ENCODE measurements at places on chromosomes 12 and 14. TPM values are rescaled to one million over a fixed set of nuclear protein-coding genes. Genes with fewer than 3 reads are reported as not detected.

GRCh38 chr12:76919383-76920171, 40.8 kb upstream of the CSRP2 start:
- no peak overlapping the region for H3K4me3 ChIP-seq
- no peak overlapping the region for H3K27ac ChIP-seq
- no peak for DNase-seq

GRCh38 chr14:44960146-44960545, 1.6 kb downstream of the KLHL28 start:
- H3K36me3 ChIP-seq, result peaks cover 23% of the 10 kb centered on the region
- peak overlapping the region; percentile 11 for H3K27ac ChIP-seq
- peaks cover 47% of the 10 kb centered on the region for H3K4me1 ChIP-seq
- no peak for DNase-seq
- H3K4me3 ChIP-seq, result no peak overlapping the region
- H3K27me3 ChIP-seq, result no peaks in the 10 kb centered on the region

DNA sequence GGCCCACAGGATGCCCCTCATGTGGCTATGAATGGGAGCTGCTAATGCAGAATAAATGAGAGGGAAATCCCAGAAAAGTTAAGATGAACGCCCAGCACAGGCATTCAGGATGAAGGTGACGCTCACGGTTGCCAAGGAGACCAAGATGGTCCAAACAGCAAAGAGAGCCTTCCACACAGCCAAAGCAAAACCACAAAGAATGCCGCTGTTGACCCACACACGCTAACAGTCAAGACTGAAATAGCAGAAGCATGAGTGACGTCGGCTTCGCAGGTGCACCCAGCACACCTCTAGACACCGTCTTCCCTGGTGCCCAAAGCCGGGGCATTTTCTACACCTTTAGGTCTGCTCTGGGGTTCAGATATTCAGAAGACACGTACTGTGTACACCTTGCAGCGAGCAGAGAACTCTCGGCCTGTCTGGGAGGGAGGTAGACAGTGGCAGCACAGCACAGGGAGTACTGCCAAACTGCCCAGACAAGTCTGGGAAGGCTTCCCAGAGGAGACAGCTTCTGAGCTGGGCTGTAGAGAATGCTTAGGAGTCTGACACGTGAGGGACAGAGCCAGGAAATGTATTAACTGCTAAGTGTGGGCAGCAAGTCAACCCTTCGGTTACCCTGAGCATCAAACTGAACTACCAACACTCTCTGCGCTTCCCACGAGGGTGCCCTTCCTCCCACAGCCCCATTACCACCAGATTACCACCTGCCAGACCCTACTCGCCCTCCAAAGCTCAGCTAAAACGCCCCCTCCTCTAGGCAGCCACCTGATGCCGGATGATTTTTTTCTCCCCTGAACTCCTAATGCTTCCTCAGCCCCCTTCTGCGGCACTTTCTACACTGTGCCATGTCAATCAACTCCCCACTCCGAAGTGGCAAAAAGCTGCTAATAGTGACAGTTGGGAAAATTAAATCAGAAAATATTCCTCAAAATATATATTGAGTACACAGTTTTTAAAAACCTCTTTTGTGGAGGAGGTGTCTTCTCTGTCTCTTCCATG, 50.1 kb downstream of the CCDC88C start:
- no peaks in the 10 kb centered on the region for H3K27me3 ChIP-seq
- DNase-seq, result peak; percentile 72
- peak overlapping the region; percentile 51 for H3K4me3 ChIP-seq
- H3K4me1 ChIP-seq, result peaks cover 87% of the 10 kb centered on the region
- H3K36me3 ChIP-seq, result peaks cover 29% of the 10 kb centered on the region

TAMALIN gene
- 12.5 TPM for total RNA-seq

DNA sequence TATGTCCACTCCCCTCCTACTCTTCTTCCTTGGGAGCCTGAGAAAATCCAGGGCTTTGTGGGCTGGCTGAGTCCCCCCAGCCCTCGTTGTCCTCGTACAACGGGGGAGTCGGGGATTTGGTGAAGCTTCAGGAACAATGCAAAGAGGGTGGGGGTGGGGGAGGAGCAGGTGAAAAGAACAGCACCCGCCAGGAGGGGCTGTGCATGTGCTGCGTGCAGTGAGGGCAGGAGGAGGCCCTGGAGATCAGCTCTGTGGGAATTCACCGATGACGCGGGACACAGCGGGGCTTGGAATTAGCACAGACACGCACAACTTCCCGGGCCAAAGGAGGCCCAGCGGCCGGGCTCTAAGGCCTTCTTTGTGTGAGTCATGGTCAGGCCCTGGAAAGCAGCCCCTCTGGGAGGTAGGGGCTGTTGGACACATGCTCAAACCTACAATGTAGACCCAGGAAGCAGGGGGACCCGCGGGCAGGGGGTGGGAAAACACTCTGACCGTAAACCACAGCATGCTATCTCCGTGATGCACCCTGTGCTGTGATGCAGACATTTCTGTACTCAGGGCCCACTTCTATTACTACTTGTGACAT, 32.8 kb downstream of the RBM19 start:
- H3K4me3 ChIP-seq, result no peak overlapping the region
- H3K27ac ChIP-seq, result no peak overlapping the region
- H3K36me3 ChIP-seq, result peaks cover 9% of the 10 kb centered on the region
- no peak for DNase-seq

DNA sequence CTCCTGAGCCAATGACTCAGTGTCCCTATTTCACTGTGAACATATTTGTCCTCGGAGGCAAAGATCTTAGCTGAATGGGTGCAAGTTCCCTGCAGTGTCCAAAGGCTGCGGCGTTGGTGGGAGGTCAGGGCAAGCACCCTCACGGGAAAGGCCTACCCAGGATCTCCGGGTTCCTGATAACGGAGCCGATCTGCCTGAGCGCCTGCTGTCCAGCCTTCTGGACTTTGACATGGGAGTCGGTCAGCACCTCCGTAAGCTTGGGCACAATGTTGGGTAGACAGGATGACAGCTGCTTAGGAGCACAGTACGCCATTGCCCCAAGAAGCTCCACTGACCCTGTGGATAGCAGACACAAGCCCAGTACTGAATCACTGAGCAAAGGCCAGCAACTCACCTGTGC, 31.5 kb upstream of the RAB35 start:
- no peak overlapping the region for H3K27ac ChIP-seq
- H3K36me3 ChIP-seq, result peaks cover 45% of the 10 kb centered on the region
- no peak overlapping the region for H3K4me3 ChIP-seq
- H3K27me3 ChIP-seq, result no peaks in the 10 kb centered on the region
- DNase-seq, result no peak
- peaks cover 2% of the 10 kb centered on the region for H3K4me1 ChIP-seq

- no peak overlapping the region for H3K27ac ChIP-seq
- H3K4me1 ChIP-seq, result no peaks in the 10 kb centered on the region
- H3K36me3 ChIP-seq, result no peaks in the 10 kb centered on the region
Observed at GRCh38 chr14:103943673-103944072, 1.3 kb upstream of the RD3L start.

TRHDE gene
- total RNA-seq, result not detected

- H3K4me3 ChIP-seq, result no peak overlapping the region
- H3K4me1 ChIP-seq, result no peaks in the 10 kb centered on the region
- no peaks in the 10 kb centered on the region for H3K27me3 ChIP-seq
- no peaks in the 10 kb centered on the region for H3K36me3 ChIP-seq
- H3K27ac ChIP-seq, result no peak overlapping the region
Observed at GRCh38 chr14:46820291-46820690, 168.7 kb upstream of the RPL10L start.

DNA sequence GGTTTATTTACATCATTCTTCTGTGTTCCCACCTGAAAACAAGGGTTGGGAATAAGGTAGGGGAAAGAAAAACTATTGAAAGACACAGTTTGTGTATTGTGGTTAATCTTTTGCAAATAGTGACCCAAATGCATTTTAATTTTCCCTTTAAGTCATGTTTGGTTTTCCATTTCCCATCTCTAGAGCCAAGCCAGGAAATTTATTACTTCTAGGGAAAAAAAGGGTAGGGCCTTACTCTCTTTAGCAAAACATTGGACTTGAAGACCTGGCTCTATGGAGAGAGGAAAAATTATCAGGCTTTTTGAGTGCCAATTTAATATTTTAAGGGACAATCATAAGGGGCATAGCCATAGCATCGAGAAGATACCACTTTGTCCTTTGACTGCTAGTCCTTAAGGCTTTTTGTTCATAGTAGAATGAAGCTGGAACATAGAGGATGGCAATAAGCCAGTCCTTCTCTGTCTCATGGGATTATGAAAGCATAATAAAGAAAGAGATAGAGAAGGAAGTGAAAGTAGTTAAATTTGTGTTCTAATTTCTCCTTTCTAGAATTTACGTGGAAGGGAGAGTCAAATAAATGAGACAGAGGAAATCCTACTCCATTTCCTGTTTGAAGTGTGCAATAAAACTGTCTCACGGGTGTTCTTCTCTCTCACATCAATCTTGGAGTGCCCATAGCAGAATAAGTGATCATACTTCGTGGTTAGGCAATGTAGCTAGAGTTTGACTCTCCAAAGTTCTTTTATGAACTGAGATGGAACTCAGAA, 50.9 kb upstream of the PPFIA2 start:
- no peak for DNase-seq
- H3K36me3 ChIP-seq, result no peaks in the 10 kb centered on the region
- H3K27me3 ChIP-seq, result no peaks in the 10 kb centered on the region
- no peak overlapping the region for H3K4me3 ChIP-seq
- H3K27ac ChIP-seq, result no peak overlapping the region
- peaks cover 13% of the 10 kb centered on the region for H3K4me1 ChIP-seq

ATG2B gene
- 13.4 TPM for total RNA-seq

- H3K27ac ChIP-seq, result no peak overlapping the region
- H3K36me3 ChIP-seq, result no peaks in the 10 kb centered on the region
- no peaks in the 10 kb centered on the region for H3K4me1 ChIP-seq
- no peak for DNase-seq
- H3K27me3 ChIP-seq, result peaks cover 2% of the 10 kb centered on the region
Observed at GRCh38 chr14:96268431-96269358, 12.7 kb downstream of the BDKRB1 start.

SMOC1 gene
- not detected for total RNA-seq

- DNase-seq, result peak; percentile 66
- H3K27me3 ChIP-seq, result no peaks in the 10 kb centered on the region
- H3K4me1 ChIP-seq, result no peaks in the 10 kb centered on the region
- H3K4me3 ChIP-seq, result no peak overlapping the region
- H3K36me3 ChIP-seq, result no peaks in the 10 kb centered on the region
Observed at GRCh38 chr12:119060847-119061796, 79.8 kb downstream of the SRRM4 start.

- DNase-seq, result no peak
- no peak overlapping the region for H3K4me3 ChIP-seq
- no peaks in the 10 kb centered on the region for H3K36me3 ChIP-seq
- no peak overlapping the region for H3K27ac ChIP-seq
Observed at GRCh38 chr14:32559048-32559447, 229.9 kb downstream of the AKAP6 start.

ACSS3 gene
- not detected for total RNA-seq

GRCh38 chr14:80784820-80785219, 156.7 kb downstream of the CEP128 start:
- H3K4me3 ChIP-seq, result no peak overlapping the region
- no peak for DNase-seq
- peaks cover 18% of the 10 kb centered on the region for H3K36me3 ChIP-seq
- no peaks in the 10 kb centered on the region for H3K27me3 ChIP-seq

DNA sequence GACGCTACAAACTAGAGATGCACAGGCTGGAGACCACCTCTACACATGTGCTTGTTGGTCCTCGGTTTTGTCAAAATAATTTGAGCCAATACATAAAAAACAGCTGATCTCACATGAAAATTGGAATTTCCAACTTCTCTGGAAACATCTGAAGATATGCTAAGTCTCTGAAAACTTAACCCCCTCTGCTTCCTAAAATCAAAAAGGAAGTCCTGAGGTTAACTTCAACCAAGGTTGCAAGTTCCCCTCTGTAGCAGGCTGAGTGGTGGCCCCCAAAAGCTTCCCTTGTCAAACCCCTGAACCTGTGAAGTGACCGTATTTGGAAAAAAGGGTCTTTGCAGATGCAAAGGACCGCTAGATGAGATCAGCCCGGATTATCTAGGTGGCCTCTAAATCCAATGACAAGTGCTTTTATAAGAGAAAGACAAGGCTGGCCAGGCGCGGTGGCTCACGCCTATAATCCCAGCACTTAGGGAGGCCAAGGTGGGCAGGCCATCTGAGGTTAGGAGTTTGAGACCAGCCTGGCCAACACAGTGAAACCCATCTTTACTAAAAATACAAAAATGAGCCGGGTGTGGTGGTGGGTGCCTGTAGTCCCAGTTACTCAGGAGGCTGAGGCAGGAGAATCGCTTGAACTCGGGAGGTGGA, 32.0 kb upstream of the VPS37B start:
- H3K4me3 ChIP-seq, result no peak overlapping the region
- H3K27me3 ChIP-seq, result no peaks in the 10 kb centered on the region
- peak overlapping the region; percentile 50 for H3K27ac ChIP-seq
- no peak for DNase-seq
- H3K36me3 ChIP-seq, result no peaks in the 10 kb centered on the region
- peaks cover 20% of the 10 kb centered on the region for H3K4me1 ChIP-seq

GUCY2C gene
- not detected for total RNA-seq

GRCh38 chr14:88621100-88621499, 58.3 kb downstream of the ZC3H14 start:
- no peak for DNase-seq
- no peaks in the 10 kb centered on the region for H3K4me1 ChIP-seq
- H3K27me3 ChIP-seq, result no peaks in the 10 kb centered on the region
- no peak overlapping the region for H3K27ac ChIP-seq
- H3K4me3 ChIP-seq, result no peak overlapping the region

ANO2 gene
- not detected for total RNA-seq

DYRK4 gene
- total RNA-seq, result 28.1 TPM

DNA sequence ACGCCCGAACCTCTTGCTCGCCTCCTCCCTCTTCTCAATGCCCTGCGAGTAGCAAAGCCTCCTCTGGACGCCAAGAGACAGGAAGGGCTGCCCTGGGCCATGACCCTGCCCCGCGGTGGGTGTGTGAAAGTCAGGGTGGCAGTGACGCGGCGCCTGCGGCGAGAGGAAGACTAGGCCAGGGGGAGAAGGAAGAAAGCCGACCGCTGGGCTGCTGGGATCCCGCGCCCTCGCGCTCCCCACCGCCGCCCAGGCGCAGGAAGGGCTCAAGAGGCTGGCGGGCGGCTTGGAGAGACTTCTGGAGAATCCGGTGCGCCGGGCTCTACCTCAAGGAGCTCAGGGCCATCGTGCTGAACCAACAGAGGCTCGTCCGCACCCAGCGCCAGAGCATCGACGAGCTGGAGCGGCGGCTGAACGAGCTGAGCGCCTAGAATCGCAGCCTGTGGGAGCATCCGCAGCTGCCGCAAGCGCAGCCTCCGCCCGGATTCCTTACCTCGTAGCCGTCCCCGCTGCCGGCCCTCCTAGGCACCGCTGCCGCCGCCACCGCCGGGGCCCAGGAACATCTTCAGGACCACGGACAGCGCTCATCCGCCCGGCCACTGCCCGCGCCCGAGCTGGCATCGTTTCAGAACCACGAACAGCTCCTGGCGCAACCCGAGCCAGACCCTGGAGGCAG, 105.0 kb upstream of the PRB2 start:
- peaks cover 5% of the 10 kb centered on the region for H3K4me1 ChIP-seq
- peak; percentile 88 for DNase-seq
- no peak overlapping the region for H3K27ac ChIP-seq
- no peaks in the 10 kb centered on the region for H3K36me3 ChIP-seq

TRMT61A gene
- 8.8 TPM for total RNA-seq

C12orf42 gene
- total RNA-seq, result 0.84 TPM

Data from activated CD8-positive, alpha-beta T cell treated with anti-CD3 and anti-CD28 coated beads, Interleukin-2, amount 10 ng/mL, durations not matched to agents 7 days and 5 days (primary cell).